ENCODE measurements at places on chromosomes 2 and 18.

DNA sequence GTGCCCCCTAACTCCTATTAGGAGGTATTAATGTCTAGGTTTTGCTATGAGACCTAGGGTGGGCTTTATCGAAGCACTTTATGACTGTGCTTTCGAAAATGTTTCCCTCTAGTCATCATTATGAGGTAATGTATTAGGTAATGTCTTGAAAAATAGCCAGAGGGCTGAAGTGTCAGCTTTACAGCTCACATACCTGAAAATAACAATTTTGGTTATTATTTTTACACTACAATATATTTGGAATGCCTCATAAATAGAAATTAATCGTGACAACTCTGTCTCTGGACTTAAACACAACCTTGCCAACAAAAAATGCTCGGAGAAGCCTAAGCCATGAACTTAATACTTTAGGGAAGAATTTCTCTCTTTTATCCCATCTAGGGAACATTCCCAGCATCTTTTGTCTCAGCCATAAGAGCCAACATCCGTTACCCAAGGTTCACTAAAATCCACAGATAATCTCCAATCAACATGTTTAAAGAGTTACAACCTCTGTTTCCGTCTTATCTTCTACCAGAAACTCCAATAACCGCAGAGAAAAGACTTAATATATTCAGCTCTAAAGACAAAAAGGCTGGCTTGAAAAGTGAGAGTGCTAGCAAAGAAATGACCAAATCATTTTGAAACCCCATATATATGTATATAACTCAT, 130.9 kb upstream of the RND3 start:
- no peak for DNase-seq

GRCh38 chr2:218422403-218423086, 3.6 kb downstream of the VIL1 start:
- no peak for DNase-seq

- DNase-seq = no peak
Measured at GRCh38 chr2:177783835-177784744, 288.5 kb downstream of the PDE11A start.

GRCh38 chr2:181124497-181124896, 144.1 kb downstream of the UBE2E3 start:
- DNase-seq = no peak

- DNase-seq = no peak
Measured at GRCh38 chr2:47876912-47877311, 29.4 kb downstream of the FBXO11 start.

- no peak for DNase-seq
Measured at GRCh38 chr2:55768991-55769390, 75.3 kb upstream of the PNPT1 start.

- no peak for DNase-seq
Measured at GRCh38 chr18:61714421-61714820, 178.4 kb downstream of the RNF152 start.

- DNase-seq = peak; percentile 30
Measured at GRCh38 chr2:232458051-232458660, 2.2 kb downstream of the ALPI start.

DNA sequence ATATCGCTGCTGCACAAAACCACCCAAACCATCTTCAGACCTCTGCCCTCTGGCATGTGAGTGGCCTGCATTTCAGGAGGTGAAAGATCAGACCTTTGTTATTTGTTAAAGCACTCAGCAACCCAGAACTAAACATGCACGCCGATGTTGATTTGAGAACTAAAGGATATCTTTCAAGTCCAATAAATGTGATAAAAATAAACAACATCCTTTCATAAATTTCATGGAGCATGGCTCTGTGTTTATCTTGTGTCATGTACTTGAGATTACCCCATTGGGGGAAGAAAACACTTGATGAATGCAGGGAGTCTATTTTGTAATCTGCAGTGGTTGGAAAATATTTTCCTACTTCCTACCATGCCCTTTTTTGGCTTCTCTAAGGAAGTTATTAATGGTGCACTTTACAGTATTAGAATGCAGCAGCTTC, 70.8 kb upstream of the GATA6 start:
- DNase-seq = no peak

- DNase-seq = no peak
Measured at GRCh38 chr2:214737188-214737587, 72.3 kb downstream of the BARD1 start.
